SIG-M5 (cell line): ENCODE measurements at places on chromosomes 5 and 9.

DNA sequence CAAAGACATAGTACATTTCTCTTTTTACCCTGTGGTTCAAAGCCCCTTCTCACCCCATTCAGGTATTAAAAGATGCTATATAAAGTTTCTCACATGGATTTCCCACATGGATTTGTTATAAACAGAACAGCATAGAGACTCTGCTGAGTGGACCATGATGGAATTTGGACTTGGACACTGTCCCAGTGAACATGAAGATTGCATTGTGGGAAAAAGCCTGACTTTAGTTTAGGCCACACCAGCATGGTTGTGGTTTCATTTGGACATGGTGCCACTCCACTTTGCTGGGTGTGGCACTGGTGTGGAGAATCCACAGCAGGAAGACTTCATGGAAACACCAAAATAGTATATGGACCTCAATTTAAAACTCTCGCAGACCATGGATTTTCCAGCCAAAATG is 124.6 kb downstream of the ARHGAP26 start:
- DNase-seq = no peak

GRCh38 chr5:124178050-124178449 is 568.4 kb downstream of the ZNF608 start:
- no peak for DNase-seq

DNA sequence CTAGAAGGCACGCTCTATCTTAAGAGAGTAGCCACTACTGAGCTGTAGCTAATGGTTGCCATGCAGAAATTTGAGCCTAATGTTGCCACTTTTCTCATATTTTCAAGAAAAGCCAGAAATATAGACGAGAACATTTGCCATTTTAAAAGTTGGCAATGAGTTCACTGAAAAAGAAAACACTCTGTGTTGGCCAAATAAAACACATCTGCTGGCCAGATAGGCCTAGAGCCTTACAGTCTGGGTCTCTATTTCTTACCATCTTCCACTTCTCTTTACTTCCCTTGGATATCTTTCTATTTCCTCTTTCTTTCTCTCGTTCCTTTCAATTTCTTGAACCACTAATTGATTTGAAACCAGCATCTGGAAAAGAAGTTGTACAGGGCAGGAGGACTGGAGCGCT is 36.6 kb upstream of the VCAN start:
- DNase-seq = no peak

GRCh38 chr9:113913426-113914195 is 37.5 kb downstream of the ZNF618 start:
- no peak for DNase-seq

GRCh38 chr9:137114220-137114612 is 317 bp downstream of the DPP7 start:
- DNase-seq = no peak

DNA sequence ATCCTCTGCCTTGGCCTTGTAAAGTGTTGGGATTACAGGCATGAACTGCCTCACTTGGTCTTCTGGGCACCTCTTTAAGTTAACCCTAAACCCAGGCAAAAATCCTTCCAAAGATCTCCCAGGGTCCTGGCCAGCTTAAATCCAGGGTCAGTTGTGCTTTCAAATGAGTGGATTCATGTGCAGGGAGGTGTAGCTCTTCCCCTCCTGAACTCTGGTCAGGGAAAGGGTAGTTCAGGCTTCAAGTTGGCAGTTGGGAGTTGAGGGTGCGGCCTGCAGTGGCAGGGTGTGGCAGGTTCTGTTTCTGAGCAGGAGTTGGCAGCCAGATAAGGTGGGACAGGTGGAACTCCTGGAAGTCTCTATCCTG is 3.6 kb downstream of the HNRNPAB start:
- no peak for DNase-seq

- DNase-seq = no peak
These were observed 444.7 kb downstream of the ANXA1 start for GRCh38 chr9:73596321-73596720.

- DNase-seq = no peak
These were observed 3.0 kb upstream of the ARRDC3 start for GRCh38 chr5:91386120-91386519.

- no peak for DNase-seq
These were observed 75.7 kb upstream of the PIK3R1 start for GRCh38 chr5:68139611-68140441.

DNA sequence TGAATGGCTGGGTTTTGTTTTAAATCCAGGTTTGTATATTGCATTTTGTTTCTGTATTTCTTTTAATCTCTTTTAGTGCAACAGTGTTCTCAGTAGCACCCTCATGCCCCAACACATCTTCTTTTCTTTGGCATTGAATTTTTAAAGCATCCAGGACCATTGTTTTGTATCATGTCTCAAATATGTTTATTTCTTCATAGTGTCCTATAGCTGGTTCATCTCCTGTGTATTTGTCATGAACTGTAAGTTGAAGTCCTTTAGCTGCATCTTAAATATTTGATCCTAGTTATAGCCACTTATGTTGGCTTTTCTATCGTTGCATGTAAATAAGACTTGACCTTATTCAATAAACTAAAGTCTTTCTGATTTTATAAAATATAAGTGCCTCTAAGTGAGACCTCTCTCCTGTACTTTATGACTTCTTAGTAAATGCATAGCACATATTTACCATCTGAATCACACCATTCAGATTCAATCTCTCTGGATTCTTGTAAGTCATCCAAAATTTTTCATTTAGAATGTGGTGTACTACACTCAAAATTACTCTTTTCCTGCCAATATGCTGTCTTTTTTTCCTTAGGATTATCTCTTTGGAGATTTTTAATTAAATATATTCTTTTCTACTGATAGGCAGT is 21.0 kb upstream of the ERCC6L2 start:
- DNase-seq = no peak

- no peak for DNase-seq
These were observed 9.8 kb downstream of the PPP1R26 start for GRCh38 chr9:135489188-135489906.

DNA sequence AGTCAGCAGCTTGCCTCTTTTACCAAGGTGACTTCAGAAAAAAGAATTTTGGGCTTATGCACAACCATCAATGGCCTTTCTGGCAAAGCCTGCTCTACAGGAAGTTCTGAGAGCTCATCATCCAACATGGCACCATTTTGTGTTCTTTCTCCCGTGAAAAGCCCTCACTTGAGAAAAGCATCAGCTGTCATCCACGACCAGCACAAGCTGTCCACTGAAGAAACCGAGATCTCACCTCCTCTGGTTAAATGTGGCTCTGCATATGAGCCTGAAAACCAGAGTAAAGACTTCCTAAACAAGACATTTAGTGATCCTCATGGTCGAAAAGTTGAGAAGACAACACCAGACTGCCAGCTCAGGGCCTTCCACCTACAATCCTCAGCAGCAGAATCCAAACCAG is 111.2 kb downstream of the SNCAIP start:
- no peak for DNase-seq

GRCh38 chr9:124214596-124215367 is 43.0 kb upstream of the NEK6 start:
- no peak for DNase-seq

DNA sequence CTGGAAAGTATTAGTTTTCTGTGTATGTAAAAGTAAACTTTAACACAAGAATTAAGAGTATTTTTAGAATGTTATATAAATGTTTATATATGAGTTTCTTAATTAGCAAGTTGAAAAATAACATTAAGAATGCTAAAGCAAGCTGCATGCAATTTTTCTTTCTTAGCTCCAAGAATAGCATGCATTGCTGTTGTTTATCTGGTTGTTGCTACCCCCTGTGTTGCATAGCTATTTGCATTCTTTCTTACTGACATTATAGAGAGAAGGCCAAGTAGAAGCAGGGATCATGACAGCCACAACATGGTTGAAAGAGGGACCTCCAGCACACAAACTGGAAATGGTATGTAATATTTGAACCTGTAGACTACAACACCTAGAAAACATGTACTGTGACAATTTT is 94.8 kb downstream of the ERCC6L2 start:
- no peak for DNase-seq

- DNase-seq = no peak
These were observed 24.0 kb downstream of the STARD4 start for GRCh38 chr5:111488353-111488752.

DNA sequence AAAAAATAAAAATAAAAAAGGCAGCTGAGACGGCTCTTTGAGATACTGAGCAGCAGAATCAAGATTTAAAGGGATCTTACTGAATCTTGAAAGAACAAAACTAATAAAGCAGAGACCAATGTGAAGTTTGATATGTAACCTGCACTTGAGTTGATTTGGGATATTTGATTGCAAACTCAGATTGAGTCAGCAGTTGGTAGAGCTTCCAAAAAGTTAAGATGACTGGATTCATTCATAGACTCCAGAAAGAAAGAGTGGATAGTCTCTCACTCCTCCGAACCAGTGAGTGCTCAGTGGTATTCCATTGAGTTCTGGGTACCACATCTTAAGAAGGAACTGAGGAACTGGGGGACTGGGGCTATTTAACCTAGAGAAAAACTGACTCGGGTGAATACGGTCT is 52.7 kb upstream of the TESK1 start:
- DNase-seq = no peak

GRCh38 chr5:82384034-82384750 is 106.0 kb upstream of the RPS23 start:
- DNase-seq = no peak

GRCh38 chr9:128420651-128421481 is at the start of gene CERCAM:
TSS of gene CERCAM (plus strand) at chr9:128420857. CDS start at chr9:128420878, 21 bp downstream.
- no peak for DNase-seq

GRCh38 chr9:134061688-134062371 is 6.0 kb downstream of the BRD3 start:
- no peak for DNase-seq

- DNase-seq = no peak
These were observed 25.7 kb downstream of the TAS2R1 start for GRCh38 chr5:9604416-9604815.

DNA sequence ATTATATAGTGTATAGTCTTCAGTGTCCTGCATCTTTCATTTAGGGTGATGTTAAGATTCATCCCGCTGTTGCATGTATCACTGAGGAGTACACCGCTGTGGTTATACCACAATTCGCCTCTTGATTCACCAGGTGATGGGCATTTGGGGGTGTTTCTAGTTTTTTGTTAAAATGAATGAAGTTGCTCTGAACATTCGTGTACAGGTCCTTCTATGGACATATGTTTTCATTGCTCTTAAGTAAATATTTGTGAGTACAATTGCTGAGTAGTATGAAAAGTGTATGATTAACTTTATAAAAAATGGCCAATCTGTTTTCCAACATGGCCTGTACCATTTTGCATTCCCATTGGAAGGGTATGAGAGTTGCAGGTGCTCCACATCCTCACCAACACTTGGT is 61.7 kb downstream of the PLAC8L1 start:
- DNase-seq = no peak

DNA sequence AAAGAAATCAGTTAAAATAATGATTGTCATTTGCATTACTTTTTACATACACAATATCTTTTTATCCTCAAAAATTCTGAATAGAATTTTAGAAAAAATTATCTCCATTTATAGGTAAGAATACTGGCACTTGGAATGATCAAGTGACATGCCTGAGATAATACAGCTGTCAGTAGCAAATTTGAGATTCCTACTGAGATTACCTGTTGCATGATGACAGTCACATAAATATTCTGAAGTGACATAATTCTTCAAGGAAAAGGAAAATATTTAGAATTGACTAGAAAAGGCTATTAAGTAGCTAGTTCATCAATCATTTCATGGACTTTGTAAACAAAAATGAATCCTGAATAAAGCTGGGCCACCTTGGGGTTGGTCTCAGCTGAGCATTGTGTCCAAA is 15.2 kb upstream of the ENC1 start:
- no peak for DNase-seq

GRCh38 chr5:131756942-131757341 is 39.9 kb downstream of the FNIP1 start:
- no peak for DNase-seq

- no peak for DNase-seq
These were observed 4.1 kb upstream of the SMU1 start for GRCh38 chr9:33080534-33080933.

GRCh38 chr5:33850100-33850594 is 41.6 kb downstream of the ADAMTS12 start:
- DNase-seq = no peak

DNA sequence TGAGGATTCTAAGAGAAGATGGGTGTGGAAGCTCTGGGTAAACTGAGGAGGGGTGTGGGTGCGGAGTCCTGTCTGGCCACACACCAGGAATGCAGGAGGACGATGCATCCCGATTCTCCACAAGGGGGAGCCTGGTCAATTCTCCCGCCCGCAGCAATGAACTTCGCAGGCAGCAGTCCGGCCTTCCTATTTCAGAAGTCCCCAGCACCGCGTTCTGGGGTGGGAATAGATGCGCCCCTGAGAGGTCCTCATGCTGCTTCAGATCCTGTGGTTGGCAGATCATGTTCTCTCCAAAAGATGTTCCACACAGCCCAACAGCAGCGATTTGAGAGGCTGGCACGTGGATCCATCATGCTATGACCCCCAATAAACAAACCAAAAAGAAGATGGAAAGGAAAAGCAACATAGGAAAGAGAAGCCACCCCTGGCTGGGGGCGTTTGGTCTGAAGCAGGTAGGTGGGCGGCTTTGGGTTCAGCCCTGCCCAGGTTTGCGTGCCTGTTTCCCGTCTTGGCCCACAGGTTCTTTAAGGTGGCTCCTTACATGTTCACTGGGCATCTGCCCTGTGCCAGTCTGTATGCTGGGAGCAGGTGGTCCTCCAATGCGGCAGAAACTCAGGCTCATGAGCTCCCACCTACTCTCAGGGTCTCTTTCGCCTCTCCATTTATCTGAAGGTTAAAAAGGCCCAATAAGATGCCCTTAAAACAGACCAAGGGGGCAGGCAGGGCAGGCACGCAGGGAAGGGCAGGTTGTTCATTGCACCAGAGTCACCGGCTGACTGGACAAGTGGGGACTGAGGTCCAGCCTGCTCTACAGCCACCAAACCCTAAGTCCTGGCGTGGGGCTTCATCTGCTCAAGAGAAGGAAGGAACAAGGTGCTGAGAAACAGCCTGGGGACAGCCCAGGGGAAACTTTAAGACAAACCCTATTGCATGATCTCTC is 171.6 kb downstream of the PAX5 start:
- DNase-seq = no peak

DNA sequence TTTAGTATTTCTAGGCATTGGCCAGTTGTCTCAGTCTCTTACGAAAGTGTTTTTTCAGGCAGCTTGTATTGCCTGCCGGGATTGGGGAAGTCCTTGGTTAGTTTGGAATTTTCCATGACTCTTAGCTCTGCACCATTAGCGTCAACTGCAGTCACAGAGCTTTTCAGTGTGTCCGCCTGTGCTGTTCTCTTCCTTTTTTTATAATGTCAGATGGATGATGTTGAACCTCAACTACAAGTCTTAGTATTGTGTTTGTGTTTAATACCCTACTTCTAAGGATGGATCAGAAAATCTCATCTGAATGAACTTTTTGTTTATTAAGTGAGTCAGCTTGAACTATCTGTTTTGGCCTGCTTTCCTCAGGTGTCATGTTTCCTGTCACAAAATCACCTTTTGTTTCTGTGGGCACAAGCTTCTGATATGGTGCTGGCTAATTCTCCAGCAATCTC is 33.1 kb downstream of the ATP6V0E1 start:
- no peak for DNase-seq
